ENCODE measurements at places on chromosomes 16 and 17.

DNA sequence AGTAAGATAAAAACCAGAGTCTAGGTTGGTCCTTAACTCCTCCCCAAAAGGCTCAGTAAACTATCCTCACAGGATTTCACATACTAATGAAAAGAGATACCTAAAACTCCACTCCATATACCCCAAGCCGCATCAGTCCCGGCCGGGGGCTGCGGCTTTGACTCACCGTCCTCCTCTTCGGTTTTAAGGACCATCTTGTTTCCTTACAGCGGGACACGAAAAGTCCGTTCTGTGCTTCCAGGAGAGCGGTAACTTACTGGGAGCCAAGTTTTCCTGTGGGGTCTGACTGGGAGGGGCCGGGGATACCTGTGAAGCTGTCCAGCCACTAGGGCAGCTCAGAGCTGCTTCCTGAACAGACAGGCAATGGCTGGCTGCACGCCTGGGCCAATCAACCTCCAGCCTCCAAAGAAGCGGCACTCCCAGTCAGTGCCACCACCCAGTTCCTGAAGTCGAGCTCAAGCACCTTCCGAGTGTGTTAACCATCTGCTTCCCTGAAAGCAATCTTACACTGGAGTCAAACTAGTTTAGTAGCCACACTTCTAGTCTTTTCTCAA is 45.5 kb downstream of the CYTH1 start:
- DNase-seq, result no peak

- DNase-seq, result no peak
These were observed 79.5 kb downstream of the CPPED1 start for GRCh38 chr16:12724226-12724625.

GRCh38 chr16:53085369-53085843 is 30.6 kb downstream of the CHD9 start:
- no peak for DNase-seq

- DNase-seq, result no peak
These were observed 3.9 kb downstream of the HNF1B start for GRCh38 chr17:37740915-37741314.

GRCh38 chr17:27353033-27353460 is 59.1 kb downstream of the WSB1 start:
- DNase-seq, result peak; percentile 11

- peak; percentile 73 for DNase-seq
These were observed 6.7 kb downstream of the SPACA3 start for GRCh38 chr17:32998111-32998886.

- DNase-seq, result no peak
These were observed 39.7 kb upstream of the MEAK7 start for GRCh38 chr16:84544031-84544773.

DNA sequence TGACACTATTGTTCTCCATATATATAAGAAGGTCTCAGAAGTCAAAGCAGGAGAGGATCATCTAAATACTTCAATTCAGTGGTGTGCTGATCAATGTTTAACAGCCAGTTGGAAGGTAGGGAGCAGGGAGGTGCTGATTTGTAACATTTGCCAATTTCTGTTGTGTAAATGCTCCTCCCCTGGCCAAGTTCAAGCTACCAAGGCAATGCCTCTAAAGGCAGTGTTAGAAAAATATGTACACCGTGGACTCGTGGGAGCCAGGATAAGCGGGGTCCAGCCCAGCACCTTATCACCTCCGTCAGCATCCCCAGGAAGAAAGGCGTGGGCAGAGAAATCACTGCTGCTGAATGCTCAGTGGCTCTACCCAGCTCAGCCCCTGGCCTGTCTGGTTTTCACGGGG is 75.3 kb upstream of the COX10 start:
- no peak for DNase-seq

DNA sequence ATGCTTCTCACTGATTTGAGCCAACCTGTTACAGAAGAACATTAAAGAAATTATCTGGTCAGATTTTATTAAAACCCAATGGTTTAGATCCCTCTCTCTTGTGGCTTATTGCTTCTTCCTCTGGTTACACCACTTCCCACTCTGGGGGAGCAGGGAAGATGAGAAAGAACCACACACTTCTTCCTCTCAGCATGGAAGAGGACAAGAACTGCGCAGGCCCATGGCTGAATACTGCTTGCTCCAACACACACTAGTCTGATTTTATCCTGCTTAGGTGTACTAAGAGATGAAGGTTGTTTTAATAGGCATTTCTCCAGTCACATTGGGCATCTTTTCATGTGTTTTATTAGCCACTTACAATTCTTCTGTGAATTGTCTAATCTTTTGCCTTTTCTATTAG is 27.6 kb downstream of the MAP3K3 start:
- no peak for DNase-seq

DNA sequence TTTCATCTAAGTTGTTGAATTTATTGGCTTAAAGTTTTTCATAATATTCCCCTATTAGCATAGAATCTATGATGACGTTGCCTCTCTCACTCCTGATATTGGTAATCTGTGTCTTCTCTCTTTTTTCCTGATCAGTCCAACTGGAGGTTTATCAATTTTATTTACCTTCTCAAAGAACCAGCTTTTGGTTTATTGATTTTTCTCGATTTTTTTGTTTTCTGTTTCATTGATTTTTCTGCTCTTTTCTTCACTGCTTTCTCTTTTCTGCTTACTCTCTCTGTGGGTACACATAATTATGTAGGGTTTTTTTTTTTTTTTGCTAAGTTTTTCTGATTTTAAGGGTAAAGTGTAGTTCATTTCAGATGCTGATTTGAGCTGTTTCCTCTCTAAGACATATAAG is 29.7 kb downstream of the MRTFB start:
- no peak for DNase-seq
